Activated T-helper 2 cell treated with anti-CD3 and anti-CD28 coated beads, Interferon-gamma antibody, Interleukin-2, Interleukin-4, amounts not matched to agents 10 μg/mL and 5 μg/mL and 100 μg/mL, durations not matched to agents 14 hours and 24 hours and 36 hours (primary cell): ENCODE measurements at places on chromosomes 13 and 19. TPM values are rescaled to one million over a fixed set of nuclear protein-coding genes. Genes with fewer than 3 reads are reported as not detected.

GRCh38 chr19:55697698-55698097 is 22.7 kb downstream of the EPN1 start:
- H3K36me3 ChIP-seq: peaks cover 40% of the 10 kb centered on the region
- H3K27me3 ChIP-seq: no peaks in the 10 kb centered on the region
- DNase-seq: no peak
- H3K4me3 ChIP-seq: no peak overlapping the region
- no peak overlapping the region for H3K27ac ChIP-seq

PLPP2 gene
- not detected in 2 replicates for total RNA-seq

- H3K4me3 ChIP-seq: no peak overlapping the region
- no peak for DNase-seq
- no peaks in the 10 kb centered on the region for H3K36me3 ChIP-seq
- no peaks in the 10 kb centered on the region for H3K4me1 ChIP-seq
Measured at GRCh38 chr19:57123882-57124281, 4.1 kb downstream of the USP29 start.

RNF225 gene
- 0.57 and 0.91 TPM in 2 replicates for total RNA-seq

CRB3 gene
- 0.46 TPM in 1 of 2 replicates, not detected in the other for total RNA-seq

FCAR gene
- not detected in 2 replicates for total RNA-seq

DNA sequence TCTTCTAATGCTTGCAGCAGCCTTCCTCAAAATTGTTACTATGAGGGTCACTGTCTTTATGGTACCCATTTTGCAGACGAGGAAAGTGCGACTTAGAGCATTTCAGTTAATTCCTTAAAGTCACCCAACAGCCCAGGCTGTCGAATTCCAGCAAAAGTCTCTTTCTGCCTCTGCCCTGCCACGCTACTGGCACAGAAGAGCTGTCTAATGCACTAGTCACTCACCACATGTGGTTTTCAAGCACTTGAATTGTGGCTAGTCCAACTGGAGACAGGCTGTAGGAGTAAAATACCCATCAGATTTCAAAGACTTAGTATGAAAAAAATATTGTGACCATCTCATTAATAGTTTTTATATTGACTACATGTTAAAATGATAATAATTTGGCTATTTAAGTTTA is 1.7 kb downstream of the FPR1 start:
- no peak overlapping the region for H3K27ac ChIP-seq
- H3K4me3 ChIP-seq: no peak overlapping the region
- no peaks in the 10 kb centered on the region for H3K36me3 ChIP-seq
- H3K4me1 ChIP-seq: no peaks in the 10 kb centered on the region
- no peaks in the 10 kb centered on the region for H3K27me3 ChIP-seq

DNA sequence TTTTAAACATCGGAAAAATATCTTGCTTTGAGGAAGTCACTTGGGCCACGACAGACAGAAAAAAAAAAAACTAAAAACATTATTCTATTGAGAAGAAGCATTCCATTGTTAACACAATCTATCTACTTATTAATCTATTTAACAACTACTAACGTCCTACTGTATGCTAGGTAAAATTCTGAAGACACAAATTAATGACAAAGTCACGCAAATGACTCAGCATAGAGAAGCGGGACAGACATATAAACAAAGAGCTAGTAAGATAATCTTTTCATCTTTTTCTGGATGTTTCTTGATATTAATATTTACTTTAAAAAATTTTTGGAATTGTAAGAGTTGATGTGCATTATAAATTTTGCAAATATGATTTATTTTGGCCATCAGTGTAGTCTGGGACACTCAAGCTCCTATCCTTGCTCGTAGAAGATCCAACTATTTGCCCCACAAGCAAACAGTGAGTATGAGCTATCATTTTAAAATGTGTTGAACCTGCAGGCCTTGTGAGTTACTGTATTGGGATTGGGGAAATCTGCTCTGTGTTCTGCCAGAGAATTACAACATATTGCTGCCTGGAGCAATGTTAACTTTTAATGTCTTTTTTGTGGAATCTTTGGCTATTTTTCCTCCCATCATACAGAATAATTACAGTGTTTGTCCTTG is 109.1 kb downstream of the PCDH9 start:
- no peak for DNase-seq
- H3K36me3 ChIP-seq: no peaks in the 10 kb centered on the region
- H3K27ac ChIP-seq: no peak overlapping the region
- H3K4me3 ChIP-seq: no peak overlapping the region
- H3K4me1 ChIP-seq: no peaks in the 10 kb centered on the region

- H3K27me3 ChIP-seq: peaks cover 2% of the 10 kb centered on the region
- H3K4me1 ChIP-seq: no peaks in the 10 kb centered on the region
- H3K4me3 ChIP-seq: no peak overlapping the region
- H3K36me3 ChIP-seq: no peaks in the 10 kb centered on the region
- no peak overlapping the region for H3K27ac ChIP-seq
Measured at GRCh38 chr13:108682714-108683113, 53.3 kb downstream of the MYO16 start.
